Renal pelvis (tissue), 12 donors: ENCODE measurements at places on chromosomes 7 and 10. TPM values are rescaled to one million over a fixed set of nuclear protein-coding genes. Genes with fewer than 3 reads are reported as not detected.

The OIT3 gene
- polyA plus RNA-seq = 4.3 TPM

The VIPR2 gene
- polyA plus RNA-seq = 3.4 TPM

DNA sequence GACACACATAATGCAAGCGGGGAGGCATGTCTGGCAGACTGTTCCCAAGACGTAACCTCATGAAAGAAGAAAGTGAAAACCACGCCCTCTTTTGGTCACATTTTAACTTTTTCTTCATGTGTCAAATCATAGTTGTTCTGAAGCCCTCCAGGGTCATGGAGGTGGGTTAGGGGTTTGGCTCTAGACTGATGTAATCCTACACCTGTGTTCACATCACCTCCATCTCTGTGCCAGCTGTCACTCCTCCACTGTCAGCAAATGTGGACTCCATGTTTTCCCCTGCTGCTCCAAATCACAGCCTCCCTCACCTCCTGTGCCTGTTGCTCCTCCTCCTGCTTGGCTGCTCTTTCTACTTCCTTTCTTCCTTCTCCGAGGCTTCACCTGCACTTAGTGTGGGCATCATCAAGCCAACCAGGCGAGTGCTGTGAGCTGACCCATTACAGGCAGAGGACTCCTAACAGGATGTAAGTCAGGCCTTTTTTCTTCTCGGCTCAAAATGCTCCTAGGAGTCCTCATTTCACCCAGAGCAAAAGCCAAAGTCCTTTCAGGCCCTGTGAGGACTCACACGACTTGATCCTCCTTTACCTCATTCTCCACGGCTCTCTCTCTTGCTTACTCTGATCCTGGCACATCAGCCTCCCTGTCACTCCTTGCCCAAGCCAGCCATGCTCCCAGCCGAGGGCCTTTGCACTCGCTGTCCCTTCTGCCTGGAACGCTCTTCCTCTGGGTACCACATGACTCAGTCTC, 66.4 kb upstream of the IFRD1 start:
- no peak for DNase-seq

DNA sequence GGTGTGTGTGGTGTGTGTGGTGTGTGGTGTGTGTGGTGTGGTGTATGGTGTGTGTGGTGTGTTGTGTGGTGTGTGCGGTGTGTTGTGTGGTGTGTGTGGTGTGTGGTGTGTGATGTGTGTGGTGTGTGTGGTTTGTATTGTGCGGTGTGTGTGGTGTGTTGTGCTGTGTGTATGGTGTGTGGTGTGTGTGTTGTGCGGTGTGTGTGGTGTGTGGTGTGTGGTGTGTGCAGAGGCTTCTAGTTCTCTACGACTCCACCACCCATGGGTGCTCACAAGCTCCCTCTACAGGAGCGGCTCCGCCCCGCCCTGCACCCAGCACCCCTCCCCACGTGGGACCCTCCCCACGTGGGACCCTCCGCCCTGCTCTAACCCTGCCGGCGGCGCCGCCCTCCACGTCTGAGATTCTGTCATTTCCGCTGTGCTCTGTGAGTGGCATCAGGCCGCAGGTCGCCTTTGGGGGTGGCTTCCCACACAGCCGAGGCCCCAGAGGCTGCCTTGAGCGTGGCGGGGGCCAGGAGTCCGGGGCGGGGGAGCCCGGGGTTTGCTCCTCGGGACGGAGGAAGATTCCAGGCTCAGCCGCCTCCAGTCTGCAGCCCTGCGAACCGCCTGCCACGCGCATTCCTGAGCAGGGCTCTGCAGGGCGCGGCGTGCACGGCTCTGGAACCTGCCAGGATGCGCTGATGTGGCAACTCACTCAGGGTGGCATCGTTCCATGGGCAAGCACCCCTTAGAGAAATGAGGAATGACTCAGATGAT, 37.0 kb upstream of the DNAJB6 start:
- no peak for DNase-seq

- no peak for DNase-seq
Measured at GRCh38 chr10:7493996-7494395, 83.2 kb upstream of the SFMBT2 start.

GRCh38 chr10:106618646-106619045, 545.9 kb downstream of the SORCS1 start:
- no peak for DNase-seq

DNA sequence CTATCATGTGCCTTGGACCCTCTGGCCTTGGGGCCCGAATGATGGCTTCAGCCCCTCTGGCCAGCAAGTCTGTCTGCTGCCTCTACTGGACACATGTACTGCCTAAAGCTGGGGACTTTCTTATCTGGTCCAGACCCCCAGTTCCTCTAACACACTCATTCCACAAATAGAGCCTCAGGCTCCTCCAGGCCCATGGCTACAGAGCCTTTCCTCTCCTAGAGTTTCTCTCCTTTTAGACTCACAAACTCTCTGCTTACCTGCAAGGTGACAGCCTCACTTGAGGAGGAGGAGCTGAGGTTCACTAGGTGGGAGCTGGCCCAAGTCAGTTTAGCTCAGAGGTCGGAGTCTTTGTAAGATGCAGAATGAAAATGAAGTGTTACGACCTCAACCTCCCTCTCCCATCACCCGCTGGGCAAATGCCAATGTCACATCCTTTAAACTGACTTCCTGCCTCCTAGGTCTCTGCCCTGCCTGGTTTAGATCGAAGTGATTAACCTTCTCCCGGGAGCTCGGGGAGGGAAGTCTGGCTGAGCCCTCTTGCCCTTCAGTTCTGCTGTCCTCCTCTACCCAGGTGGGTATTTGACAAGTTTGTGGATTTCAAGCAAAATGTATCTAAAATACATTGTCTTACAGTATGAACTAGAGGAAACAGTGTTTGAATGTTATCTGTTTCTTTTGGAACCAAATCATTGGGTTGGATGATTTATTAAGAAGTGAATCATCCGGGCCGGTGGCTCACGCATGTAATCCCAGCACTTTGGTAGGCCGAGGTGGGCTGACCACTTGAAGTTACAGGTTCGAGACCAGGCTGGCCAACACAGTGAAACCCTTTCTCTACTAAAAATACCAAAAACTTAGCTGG, 71.9 kb upstream of the TNS3 start:
- DNase-seq = no peak

DNA sequence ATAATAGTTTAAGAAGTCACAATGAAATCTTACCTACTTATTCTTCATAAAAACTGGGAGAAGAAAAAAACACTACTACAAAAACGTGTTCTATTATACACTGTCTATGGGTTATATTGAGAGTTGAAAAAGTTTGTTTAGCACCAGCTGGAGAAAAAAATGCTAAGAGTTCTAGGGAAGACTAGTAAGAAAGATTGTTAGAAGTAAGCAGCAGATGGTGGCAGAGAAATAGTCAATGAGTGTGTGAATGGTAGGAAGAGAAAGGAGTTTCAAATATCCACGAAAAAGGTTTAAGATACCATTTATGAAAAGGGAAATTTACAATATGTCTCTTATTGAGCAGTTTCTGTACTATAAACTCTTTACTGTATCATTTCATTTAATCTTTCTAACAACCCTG, 124.7 kb downstream of the NRBF2 start:
- DNase-seq = no peak

DNA sequence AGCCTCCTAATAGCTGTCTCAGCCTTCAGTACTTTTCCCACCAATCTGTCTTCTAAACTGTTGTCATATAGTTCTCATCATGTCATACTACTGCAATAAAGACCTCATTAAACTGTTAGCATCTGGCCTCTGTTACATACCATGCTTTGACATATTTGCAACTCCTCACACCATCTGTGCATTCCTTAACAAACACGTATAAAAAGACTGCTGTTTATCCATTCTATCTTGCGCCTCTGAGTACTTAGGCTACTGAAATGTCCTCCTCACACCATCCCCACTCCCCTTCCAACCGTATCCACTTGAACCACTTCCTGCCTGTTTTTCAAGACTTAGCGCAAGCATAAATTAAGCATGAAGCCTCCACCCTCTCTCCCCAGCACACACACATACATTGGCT, 41.6 kb downstream of the SLC16A9 start:
- DNase-seq = no peak

GRCh38 chr10:90960355-90960814, 39.5 kb upstream of the ANKRD1 start:
- DNase-seq = no peak
